ENCODE measurements at places on chromosomes 4 and X.

DNA sequence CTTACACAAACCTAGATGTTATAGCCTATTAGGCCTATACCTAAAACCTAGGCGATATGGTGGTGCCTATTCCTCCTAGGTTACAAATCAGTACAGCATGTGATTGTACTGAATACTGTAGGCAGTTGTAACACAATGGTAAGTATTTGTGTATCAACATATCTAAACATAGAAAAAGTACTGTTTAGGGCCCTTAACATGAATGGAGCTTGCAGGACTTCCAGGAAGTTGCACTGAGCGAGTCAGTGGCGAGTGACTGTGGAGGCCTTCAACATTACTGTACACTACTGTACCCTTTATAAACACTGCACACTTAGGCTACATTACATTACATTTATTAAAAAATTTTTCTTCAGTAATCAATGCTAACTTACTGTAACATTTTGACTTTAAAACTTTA, 37.8 kb downstream of the WWC2 start:
- DNase-seq, result no peak

GRCh38 chr4:85901500-85901899, 426.6 kb downstream of the ARHGAP24 start:
- DNase-seq, result no peak

GRCh38 chr4:142984871-142985585, 138.9 kb upstream of the INPP4B start:
- DNase-seq, result no peak

DNA sequence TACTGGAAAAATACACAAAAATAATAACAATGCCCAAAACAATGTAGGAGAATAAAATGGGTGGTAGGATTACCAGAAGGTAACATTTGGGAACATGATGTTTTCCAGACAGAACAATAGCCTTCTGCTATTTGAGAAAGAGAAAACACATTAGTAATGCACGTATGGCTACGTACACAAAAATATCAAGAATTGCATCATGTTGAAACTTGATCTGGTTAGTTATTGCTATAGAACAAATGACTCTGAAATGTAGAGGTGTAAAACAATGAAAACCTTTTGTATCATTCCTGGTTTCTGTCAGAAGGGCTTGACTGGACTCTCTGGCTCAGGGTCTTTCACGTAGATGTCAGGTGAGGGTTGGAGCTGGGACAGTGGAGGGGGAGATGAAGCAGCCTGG, 1040.0 kb downstream of the FAT4 start:
- DNase-seq, result no peak

DNA sequence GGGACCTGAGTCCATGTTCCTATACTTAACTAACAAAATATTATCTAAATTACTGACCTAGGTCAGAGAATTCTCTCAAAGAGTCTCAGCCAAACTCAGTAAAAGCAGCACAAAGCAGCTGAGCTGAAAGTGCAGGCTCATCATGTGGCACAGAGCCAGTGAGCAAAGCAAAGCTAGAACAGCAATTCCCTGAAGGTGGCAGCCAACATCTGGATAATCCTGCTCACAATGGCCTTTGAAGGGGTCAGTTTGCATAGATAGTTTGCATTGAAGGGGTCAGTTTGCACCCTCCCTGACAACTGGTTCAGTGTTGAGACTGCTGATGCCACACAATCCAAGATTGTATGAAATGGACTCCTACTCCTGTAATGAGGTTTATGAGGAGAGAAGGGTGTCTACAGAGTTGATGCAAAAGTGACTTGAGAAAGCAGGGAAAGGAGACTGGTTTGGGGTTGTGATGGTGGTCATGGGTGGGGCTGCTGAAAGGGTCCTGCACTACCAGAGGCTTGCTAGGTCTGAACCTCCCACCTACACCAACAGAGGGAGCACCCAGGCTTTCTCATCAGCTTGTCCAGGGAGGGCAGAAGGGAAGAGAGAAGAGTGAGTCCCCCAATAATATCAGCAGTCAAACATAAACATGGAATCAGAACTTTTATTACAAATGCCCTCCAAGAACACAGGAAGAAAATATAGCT, 39.7 kb downstream of the TRIM61 start:
- DNase-seq, result no peak

DNA sequence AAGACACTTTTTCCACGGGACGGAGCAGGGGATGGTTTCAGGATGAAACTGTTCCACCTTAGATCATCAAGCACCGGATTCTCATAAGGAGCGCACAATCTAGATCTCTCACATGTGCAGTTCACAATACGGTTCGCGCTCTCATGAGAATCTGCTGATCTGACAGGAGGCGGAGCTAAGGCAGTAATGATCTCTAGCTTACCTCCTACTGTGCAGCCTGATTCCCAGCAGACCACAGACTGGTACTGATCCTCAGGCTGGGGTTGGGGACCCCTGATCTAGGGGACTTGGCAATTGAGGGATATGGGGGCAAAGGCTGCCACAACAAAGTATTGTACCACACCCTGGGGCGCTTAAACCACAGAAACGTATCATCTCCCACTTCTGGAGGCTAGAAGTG, 25.7 kb downstream of the ZNF185 start:
- DNase-seq, result no peak

GRCh38 chr4:187602339-187603092, 393.1 kb upstream of the ZFP42 start:
- no peak for DNase-seq

DNA sequence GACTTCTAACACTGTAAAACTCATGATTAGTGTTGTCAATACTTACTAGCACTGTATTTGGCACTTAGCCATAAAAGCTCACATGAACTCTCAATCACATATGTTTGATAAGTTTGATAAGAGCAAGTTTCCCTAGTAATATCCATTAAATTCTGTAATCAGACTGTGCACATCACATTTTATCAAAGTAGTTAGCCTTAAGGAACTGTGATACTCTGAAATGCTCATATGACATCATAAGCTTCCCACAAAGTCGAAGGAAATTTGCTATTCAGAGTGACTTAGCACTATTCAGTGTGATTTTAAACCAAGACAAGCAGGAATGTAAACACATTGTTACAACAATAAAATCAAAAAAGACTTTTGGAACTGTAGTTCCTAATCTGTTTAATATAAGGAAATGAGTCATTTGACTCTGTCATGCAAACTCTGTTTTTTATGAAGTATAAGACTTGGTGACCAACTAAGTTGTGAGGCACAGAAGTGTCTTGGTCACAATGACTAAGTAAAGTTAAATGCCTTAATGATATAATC, 6.7 kb downstream of the SLC7A11 start:
- DNase-seq, result no peak

- DNase-seq, result no peak
Measured at GRCh38 chrX:56986138-56986537, 9.2 kb downstream of the SPIN3 start.
